Foreskin fibroblast (primary cell): ENCODE measurements at places on chromosomes 12 and 14.

DNA sequence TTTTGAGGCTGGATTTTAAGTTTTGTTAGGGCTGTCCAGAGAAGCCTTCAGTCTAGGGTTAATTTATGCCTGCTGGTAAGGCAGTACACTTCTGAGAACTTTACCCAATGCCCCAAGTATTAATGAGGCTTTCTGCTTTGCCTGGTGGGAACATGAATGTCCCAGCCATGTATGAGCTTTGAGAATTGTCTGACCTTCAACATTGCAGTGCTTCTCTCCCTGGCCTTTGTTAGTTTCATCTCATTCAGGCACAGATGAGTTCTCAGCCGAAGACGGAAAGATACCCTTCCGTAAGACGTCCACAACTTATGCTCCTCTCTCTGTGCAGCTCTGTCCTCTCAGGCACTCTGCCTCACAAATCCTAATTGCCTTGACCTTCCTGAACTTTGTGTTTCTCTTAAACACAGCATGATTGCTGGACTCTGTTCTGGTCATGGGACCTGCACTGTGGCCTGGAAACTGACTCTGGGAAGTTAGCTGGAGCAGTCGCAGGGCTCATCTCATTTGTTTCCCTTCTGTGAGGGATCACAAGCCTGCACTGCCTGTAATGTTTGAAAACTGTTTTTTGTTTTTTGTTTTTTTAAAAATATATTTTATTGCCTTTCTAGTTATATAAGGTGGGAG is 15.7 kb downstream of the CHPT1 start:
- peak; percentile 6 for DNase-seq

GRCh38 chr14:27002179-27002578 is 404.3 kb upstream of the NOVA1 start:
- no peak for DNase-seq

- no peak for DNase-seq
Observed at GRCh38 chr12:131732996-131733615, 22.2 kb downstream of the SFSWAP start.

- DNase-seq = peak; percentile 34
Observed at GRCh38 chr12:106309671-106310505, 7.4 kb downstream of the TCP11L2 start.

GRCh38 chr14:62126879-62127478 is 364.8 kb downstream of the SNAPC1 start:
- peak; percentile 12 for DNase-seq
